EL (cell line): ENCODE measurements at places on chromosomes 6 and 20.

- DNase-seq, result no peak
Observed at GRCh38 chr6:119241540-119242309, 107.8 kb downstream of the MAN1A1 start.

- peak; percentile 61 for DNase-seq
Observed at GRCh38 chr6:113416170-113416569, 441.0 kb upstream of the MARCKS start.

GRCh38 chr6:11092668-11093375 is 812 bp upstream of the SMIM13 start:
- no peak for DNase-seq

DNA sequence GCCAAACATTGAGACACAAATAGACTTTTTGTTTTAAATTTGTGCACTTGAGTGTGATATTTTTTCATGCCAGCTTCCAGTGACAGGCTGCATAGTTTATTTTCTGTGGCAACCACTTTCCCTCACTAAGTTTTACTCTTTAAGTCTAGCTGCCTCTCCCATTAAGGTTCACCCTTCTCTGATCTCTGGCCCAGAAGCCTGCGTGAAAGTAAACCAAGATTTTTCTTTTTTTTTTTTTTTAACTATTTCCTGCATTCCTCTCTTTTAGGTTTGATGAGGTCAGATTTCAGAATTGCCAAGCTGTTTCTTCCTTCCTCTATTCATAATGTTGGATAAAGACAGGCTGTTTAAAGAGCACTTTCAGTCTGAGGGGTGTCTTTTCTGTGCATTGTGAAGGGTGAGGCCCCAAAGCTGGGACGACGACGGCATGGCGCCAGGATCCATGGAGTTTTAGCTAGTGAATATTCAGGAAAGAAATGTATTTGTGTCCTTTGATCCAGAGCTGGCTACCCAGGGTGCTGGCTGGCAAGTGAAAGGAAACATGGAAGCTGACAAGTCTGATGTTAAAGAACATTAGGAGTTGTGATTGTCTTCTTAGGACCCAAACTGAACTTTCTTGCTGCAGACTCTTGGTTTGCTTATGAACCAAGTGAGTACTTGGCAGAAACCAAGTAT is 50.7 kb downstream of the DOK5 start:
- no peak for DNase-seq

DNA sequence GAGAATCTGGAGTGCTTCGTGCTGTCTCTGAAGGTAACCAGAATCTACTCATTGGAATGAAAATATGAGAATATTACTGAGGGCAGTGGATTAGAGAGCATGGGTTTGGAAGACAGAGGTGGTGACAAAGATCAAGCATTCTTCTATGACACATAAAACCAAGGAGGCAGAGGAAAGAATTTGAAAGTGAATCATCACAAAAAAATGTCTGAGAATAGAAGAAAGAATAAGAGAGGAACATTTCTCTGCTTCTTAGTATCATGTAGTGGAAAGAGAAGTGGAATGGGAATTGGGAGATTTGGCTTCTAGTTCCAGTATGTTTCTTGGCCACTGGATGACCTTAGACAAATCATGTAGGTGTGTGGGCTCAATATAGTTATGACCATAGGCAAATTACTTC is 474.0 kb downstream of the TFAP2B start:
- DNase-seq, result peak; percentile 0

DNA sequence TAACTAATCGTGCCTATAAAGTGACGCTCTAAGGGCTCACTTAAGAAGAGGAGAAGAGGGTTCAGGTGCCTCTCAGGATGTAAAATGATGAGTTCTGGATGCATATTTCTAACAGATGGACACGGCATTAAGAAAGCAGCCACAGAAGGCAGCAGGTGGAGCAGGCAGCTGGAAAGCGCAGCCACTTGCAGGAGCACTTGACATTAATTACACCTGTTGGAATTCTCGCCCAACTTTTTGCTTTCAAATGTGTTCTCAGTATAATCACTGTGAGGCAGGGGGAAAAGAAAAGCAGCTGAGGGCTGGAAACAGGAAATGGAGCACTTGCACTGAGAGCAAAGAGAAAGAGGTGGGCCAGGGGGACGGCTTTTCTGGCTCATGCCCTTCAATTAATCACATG is 164.2 kb downstream of the NKAIN2 start:
- no peak for DNase-seq

DNA sequence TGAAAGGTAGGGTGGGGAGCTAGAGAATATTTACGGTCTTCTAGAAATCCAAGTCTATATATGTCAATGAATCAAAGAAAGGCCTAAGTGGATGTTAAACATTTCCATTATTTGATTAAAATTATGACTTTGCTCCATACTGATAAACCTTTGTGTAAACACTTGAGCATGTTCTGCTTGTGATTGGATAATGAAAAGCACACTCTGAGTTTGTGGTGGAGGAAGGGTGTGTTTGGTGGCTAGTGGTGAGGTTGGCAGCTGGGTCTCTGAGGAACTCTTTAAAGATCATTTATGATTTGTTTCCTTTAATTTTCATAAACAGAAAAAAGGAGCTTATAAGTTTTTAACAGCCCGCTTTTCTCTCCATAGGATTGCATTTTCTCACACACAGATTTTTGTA is 84.7 kb downstream of the RFPL4B start:
- no peak for DNase-seq

GRCh38 chr20:37839432-37839827 is 63.5 kb upstream of the VSTM2L start:
- no peak for DNase-seq

DNA sequence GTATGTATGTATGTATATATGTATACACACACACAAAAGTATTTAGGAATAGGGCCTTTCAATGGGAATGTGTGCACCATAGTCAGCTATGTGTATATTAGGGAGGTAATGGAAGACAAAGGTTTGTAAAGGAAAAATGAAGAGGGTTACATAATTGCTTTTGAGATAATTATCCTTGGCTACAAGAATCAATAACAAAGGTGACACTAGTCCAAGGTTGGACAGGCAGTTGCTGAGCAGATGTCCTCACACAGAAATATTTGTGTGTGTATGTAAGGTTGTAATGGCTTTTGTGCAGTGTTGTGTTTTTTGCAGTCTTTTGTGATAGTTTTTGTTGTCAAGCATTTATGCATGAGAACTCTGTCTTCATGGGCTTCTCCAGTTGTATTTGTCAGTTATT is 157.9 kb upstream of the MARCKS start:
- no peak for DNase-seq

GRCh38 chr6:13274707-13275434 is 53.5 kb downstream of the TBC1D7 start:
- DNase-seq, result no peak
